ENCODE measurements at places on chromosomes 4 and X.

DNA sequence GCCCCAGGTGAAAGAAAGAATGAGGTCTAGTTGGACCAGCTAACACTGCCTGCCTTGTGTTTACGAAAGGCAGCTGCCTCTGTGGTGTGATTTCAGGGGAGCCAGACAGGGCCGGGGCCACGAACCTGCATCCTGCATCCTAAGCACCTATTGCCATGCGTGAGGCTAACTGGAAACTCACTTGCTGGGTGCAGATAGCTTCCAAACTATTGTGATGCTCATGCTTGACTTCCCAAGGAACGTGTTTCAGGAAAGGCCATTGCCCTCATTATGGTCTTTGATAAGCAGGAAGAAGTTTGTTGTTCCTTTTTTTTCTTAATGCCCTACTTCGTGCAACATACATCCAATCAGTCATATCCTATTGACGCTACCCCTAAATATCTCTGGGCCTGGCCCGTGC is 2.3 kb upstream of the IRF2 start:
- DNase-seq = peak; percentile 33

DNA sequence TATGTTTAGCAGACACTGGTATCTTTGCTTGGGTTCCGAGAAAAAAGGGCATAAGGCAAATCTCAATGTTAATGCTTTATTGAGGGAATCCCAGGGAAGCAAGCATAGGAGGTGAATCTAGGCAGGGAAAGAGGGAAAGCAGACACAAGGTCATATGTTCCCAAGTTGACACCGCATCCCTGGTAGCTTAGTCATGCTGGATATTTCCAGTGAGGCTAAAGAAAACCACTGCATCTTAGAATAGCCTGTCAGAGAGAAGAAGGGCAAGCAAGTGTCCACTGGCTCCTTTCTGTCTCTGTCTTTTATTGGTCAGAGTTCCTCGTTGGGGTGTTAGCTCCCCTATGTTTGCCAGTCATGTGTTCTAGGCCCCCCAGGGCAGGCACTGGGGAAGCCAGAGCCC is 104.7 kb downstream of the NKX6-1 start:
- no peak for DNase-seq

DNA sequence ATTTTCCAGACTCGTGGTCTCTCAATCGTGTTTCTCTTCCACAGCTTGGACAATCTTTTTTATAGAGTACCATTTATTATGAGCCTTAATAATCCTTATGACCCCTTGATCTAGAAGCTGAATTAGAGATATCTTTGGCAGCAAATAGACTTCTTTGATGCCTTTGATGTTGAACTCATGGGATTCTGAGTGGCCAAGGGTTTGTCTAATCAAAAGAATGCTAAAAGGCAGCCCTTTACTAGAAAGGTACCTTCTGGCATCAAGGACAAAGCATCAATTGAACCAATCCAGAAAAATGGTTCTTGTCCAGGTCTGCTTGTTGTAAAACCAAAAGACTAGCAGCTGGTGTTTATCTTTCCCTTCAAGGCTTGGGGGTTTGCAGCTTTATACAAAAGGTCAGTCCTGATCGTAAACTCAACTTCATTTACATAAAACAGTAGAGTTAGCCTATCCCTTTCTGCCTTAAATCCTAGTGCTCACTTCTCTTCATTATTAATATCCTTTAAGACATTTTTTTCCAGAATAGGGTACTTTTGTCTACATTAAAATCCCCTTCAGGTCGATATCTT is 411.3 kb downstream of the FAT4 start:
- no peak for DNase-seq

GRCh38 chr4:77821775-77822174 is 2.6 kb upstream of the CNOT6L start:
- DNase-seq = no peak

GRCh38 chr4:62797221-62797620 is 1597.1 kb downstream of the ADGRL3 start:
- no peak for DNase-seq

- no peak for DNase-seq
These were observed 202.7 kb downstream of the OR13H1 start for GRCh38 chrX:131746491-131746968.

- no peak for DNase-seq
These were observed 73.4 kb upstream of the LHFPL1 start for GRCh38 chrX:112753116-112753515.

DNA sequence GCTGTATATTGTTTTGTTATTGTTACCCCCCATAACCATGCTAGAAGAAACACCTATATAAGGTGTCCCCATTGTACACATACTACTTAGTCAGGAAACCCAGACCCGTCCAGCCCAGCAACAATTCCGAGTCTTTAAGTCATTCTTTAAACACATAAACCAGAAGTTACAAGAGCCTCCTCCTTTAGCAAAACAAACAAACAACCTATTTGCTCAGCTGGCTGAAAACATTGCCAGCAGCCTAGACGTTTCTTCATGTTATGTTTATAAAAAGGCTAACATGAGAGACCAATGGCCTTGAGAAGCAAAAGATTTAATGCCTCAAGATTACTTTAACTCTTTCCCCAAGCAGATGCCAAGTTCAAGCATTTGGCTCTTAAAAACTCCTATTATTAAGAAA is 1.4 kb downstream of the ACOX3 start:
- DNase-seq = no peak

- DNase-seq = no peak
These were observed 21.2 kb downstream of the NKX3-2 start for GRCh38 chr4:13523105-13523477.

- no peak for DNase-seq
These were observed 23.2 kb downstream of the ADD1 start for GRCh38 chr4:2866891-2867290.

GRCh38 chrX:97200454-97200853 is 316.7 kb downstream of the RPA4 start:
- DNase-seq = no peak

DNA sequence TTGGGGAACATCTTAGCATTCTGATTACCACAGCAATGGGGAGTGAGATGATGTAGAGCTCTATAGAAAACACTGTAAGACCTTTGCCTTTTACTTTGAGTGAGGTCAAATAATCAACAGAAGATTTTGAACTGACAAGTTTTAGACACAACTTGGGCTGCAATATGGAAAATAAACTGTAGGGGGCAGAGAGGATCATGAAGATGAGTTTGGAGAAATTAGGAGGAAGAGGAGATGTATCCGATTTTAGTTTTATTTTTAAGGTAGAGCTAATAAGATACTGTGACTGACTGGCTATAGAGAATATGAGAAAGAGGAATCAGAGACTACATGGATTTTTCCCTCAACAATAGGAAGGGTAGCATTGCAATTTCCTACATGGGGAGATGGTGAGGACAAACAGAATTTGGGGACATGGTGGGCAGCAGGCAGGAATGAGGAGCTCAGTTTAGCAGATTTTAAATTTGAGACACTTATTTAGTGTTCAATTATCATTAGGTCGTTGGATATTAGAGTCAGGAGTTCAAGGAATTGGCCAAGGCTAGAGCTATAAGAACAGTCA is 563.1 kb downstream of the INPP4B start:
- no peak for DNase-seq

- no peak for DNase-seq
These were observed 68.3 kb downstream of the AFAP1 start for GRCh38 chr4:7871356-7871755.

DNA sequence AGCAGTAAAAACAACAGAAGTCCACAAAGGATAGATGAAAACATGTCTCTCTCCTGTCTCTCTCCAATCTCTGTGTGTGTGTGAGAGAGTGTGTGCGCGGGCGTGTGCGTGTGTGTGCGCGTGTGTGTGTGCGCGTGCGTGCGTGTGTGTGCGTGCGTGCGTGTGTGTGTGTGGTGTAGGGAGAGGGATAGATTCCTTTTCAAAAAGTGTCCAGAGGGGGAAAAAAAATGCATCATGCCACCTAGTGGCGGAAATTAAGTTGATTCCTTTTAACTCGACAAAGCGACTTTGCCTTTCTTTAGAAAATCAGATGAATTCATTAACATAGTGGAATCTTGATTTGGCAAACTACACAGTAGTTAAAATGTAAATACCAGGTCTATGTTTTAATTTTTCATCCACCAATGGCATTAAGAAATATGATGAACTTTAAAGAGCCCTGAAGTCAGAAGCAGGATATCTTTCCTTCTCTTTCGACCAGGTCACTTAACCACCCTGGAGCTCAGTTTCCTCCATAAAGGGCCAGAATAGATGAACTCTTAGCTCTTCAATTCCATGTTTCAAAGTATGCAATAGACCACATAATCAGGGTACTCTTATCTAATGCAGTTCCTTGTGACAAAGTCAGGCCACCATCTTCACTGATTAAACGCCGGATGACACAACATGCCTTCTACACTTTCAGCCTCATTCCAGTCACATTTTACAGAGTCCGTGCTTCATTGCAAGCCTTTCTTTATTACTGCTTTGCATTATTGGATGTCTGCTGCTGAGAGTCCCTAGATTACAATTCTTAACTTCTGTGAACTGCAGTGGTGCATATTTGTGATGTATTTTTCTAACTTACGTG is 162.8 kb downstream of the FBXO8 start:
- peak; percentile 40 for DNase-seq

DNA sequence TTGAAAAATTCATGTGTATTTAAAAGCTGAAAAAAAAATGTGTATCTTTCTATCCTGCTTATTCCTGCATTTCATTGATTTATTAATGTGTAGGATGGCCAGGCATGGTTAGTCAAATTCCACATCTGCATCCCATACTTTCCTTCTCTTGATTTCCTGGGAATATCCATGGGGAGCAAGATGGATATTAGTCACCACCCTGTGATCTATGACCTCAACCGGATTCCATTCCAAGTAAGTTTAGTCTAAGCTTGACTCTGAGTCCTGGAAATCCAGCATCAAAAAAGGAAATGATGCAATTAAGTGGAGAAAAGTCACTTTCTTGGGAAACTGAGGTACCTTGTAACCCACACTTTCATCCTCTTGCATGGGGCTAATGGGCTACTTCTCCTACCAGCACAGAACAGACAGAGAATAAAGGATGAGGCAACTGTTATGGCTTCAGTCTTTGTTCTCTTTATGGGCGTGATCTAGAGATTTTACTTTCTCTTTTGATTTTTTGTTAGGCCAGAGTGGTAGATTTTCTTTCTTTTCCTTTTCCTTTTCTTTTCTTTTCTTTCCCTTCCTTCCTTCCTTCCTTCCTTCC is 17.1 kb upstream of the BEX4 start:
- DNase-seq = no peak

DNA sequence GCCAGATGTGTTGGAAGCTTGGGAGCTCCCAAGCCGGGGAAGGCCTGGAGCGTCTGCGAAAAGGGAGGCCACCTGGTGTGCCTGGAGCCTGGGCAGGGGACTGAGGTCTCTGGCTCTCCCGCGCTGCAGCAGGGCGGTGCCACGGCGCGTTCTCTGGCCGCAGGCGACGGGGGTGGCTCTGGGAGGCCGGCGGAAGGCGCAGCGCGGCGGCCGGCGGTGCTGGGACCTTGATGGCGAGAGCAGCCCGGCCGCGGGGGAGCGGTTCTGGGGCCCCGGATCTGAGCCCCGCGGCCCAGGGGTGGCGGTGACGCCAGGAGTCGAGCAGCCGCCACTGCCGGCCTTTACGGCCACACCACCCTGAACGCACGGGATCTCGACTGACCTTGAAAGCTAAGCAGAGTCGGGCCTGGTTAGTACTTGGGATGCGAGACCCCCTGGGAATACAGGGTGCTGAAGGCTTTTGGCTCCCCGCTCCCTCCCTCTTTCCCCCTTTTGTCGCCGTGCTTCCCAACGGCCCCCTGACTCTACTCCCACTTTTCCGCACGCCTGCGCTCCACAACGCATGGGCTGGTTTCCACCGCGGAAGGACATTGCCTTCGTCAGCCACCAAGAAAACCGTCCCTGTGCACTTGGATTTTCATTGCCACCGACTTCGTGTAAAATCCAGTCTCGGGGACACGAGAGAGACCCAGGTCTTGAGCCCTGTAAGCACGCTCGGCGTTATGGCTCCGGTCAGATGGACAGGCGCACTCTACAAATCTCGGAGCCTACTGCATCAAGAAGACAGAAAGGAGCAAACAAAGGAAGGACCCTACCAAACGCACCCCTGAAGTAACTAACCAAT is 9.5 kb downstream of the FRG2 start:
- no peak for DNase-seq

GRCh38 chr4:119028296-119028695 is 107.3 kb upstream of the MYOZ2 start:
- no peak for DNase-seq

- DNase-seq = no peak
These were observed 153.6 kb downstream of the RASL11B start for GRCh38 chr4:53015681-53016080.

DNA sequence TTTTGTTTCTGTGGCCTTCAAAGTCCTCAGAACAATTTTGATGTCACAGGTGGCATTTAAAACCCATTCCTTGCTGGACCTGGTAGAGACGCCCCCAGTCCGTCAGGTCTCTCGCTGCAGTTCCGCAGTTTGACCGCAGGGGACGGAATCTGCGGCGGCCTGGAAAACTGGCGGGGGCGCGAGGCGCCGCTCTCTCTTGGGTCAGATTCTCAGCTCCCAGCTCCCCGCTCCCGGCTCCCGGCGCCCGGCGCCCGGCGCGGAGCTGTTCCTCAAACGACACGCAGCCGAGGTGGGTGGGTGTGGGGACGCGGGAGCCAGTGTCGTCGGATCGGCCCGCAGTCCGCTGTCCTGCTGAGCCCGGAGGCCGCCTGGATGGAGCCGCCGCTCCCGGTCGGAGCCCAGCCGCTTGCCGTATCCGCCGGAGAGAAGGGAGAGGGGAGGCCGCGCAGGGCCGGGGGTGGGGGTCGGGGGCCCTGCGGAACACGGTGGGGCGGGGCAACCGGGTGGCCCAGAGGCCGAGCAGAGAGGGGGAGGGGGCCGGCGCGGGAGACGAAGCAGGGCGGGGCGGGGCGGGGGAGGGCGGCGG is at the start of gene OCRL:
Gene OCRL, plus strand, starts transcription at position 192 of the 586 bp plus-strand sequence. Its CDS starts 181 bp downstream, at position 373.
- peak; percentile 57 for DNase-seq

GRCh38 chr4:128600996-128601871 is 208.3 kb upstream of the JADE1 start:
- DNase-seq = no peak

DNA sequence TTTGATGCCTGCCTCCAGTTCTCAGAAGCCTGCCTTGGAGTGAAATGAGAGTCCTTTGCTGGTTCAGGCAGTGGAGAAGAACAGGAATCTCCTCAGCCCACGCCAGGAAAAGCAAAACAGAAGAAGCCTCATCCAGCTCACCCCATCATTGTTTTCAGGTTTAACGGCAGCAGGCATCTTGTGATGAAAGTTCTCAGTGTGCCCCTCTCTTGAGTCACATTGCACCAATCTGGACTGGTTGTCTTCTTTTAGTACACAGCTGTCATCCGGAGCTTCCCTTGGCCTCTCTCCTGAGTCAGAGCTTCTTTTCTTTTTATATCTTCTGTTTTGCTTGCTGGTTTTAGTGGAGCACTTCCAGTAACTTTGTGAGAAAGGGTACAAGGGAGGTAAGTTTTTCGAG is 50.9 kb downstream of the TSPAN7 start:
- no peak for DNase-seq

GRCh38 chr4:85062466-85062865 is 96.0 kb upstream of the WDFY3 start:
- no peak for DNase-seq

- DNase-seq = no peak
These were observed 46.7 kb downstream of the GPRASP3 start for GRCh38 chrX:102767287-102767686.

DNA sequence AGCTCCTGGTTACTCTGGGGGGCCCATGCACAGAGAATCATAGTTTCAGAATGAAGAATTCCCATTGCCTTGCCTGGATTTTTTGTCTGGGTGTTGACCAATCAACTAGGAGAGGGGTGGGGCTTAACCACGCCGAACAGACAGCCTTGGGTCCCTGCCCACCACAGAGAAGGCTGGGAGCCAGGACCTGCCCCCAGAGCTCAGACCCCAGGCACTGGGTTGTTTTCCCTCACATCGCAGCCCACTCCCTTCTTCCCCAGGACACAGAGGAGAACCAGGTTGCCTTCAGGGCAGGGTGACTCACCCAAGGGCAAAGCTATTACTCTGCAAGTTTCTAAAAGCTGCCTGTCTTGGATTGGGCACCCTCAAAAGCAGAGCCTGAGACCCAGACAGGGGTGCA is 23.3 kb upstream of the CRMP1 start:
- no peak for DNase-seq

Data from hippocampal formation (tissue), 2 donors.